ENCODE measurements at places on chromosomes 1 and 21.

GRCh38 chr1:85322655-85323054 lies 46.2 kb upstream of the BCL10 start:
- peak; percentile 67 for DNase-seq

DNA sequence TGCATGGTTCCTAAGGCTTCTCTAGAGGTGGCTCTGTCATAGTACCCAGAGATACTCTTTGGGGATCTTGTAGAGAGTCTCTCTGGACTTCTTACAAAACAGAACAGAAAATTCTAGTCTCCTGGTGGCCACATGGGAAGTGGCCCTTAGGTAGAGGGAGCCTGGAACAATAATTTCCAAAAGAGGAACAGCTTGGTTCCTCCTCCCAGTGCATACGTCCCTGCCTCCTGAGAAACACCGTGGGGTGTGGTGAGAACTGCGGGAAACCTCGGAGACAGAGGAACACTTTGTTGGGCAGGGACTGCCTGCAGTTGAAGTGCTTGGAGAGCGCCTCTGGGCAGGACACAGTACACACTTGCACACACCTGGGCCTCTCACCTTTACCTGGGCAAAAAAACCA lies 38.8 kb upstream of the EPHA8 start:
- no peak for DNase-seq

DNA sequence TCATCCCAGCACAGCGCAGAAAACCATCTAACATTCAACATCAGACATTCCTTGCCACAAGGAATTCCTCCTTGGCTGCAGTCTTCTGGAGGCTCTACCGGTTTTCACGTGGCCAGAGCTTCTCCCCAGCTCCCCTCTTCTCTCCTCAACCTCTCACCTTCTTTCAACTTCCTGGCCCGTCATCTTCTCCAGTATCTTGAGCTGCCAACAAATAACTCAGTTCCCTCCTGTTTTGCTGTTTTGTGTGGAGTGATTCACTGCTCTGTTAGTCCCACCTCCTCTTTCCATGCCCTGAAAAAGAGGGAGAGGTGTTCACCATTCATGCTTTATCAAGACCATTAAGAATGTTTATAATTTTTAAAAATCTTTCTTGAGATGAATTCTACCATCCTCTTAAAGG lies 32.6 kb downstream of the PIGM start:
- peak; percentile 10 for DNase-seq

GRCh38 chr1:92536211-92536979 lies 49.7 kb upstream of the GFI1 start:
- DNase-seq, result no peak

DNA sequence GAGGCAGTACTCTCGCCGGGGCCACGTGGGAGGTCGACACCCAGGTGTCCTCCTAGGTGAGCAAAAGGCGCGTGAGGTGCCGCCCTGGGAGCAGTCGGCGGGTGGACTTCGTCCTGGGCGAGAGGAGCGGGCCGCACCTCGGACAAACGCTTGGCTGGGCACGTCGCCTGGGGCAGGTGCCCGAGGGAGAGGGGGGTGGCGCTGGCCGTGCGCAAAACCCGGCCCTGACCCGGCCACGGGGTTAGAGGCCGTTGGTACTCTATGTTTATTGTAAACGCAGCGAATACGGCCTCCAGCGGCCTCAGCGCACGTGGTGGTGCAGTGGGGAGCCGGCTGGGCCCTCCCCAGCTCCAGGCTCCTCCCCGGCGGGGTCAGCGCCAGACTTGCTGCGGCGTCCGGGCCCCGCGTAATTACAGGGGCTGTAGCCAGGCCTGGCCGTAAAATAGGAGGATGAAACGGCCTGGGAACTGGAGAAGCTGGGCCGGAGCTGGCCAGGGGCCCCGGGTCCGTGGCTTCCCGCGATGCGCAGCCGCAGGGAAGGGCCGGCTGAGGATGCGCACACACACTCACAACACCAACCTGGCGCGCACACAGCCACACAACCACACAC lies 1.6 kb upstream of the EFNA1 start:
- DNase-seq, result peak; percentile 14

DNA sequence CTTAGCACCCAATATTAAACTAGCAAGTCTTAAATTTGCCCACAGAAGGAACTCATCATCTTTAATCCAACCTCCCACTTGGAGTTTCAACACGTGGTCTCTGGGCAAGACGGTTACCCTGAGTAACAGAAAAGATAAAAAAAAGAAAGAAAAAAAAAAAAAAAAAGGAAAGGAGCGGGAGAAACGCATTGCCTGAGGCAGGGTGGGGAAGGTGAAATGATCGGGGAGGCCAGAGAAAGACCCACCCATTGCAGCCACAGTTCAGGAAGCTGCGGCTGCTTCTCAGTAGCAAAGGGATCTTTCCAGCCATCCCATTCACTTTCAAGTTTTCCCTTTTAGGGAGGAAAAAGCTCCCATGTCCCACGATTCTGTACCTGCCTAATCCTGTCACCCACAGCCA lies 32.0 kb upstream of the OTUD3 start:
- DNase-seq, result no peak

DNA sequence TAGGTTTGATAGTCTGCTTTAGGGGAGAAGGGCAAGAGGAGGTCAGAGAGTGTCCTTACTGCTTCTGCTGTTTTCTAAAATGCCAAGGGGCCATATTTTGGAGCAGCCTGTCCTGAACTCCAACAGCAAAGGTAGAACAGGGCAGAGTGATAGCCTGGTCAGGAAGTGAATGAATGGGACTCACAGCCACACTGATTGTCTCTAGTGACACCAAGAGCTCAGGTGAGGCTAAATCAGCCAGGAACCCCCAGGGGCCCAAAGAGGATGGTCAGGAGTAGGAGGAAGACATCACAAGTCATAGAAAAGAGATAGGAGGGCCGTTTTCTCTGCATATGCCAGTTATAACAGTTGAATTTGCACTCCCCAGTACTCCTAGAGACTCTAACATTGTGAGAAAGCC lies 97.4 kb upstream of the DUSP10 start:
- no peak for DNase-seq

DNA sequence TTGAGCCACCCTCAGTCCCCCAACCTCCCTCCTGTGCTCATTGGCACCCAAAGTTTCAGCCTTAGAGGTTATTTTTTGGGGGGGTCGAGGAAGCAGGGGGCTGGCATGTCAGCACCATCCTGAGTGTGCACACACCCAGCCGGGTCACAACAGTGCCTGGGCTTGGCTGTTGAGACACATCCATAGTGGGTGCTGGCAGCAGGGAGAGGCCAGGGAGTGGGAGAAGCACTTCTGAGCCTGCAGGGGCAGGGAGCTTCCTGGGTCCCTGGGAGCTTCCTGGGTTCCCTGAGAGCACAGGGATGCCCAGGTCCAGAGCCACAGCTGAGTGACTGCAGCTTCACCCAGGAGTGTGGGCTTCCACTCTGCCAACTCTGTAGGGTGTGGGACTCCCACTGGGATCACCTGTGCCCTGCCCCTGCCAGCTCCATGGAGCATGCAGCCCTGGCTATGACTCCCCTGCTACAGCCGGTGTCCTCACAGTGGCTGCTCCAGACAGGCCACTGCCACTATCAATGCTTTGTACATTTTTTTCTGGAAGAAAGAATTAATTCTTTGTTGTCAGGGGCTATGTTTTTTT lies 240.4 kb downstream of the PTGER3 start:
- DNase-seq, result no peak

DNA sequence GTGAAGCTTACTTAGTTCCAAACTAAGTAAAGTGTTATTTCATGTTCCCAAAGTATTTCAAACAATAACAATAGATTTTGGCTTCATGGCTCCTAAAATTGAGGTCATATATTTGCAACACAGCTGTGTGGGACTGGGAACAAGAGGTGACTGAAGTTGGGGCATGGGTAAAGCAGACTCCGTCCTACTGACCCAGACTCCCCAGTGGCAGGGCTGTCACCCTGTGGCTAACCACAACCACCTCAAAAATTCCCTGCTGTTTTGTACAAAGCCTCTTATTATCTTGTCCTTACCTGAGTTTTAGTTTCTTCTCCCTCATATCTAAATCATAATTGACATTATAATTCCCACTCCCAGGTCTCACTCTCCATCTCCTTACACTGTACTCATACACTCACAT lies 117.6 kb downstream of the PTGER3 start:
- no peak for DNase-seq

GRCh38 chr1:155499953-155500639 lies 62.5 kb downstream of the ASH1L start:
- DNase-seq, result peak; percentile 12

DNA sequence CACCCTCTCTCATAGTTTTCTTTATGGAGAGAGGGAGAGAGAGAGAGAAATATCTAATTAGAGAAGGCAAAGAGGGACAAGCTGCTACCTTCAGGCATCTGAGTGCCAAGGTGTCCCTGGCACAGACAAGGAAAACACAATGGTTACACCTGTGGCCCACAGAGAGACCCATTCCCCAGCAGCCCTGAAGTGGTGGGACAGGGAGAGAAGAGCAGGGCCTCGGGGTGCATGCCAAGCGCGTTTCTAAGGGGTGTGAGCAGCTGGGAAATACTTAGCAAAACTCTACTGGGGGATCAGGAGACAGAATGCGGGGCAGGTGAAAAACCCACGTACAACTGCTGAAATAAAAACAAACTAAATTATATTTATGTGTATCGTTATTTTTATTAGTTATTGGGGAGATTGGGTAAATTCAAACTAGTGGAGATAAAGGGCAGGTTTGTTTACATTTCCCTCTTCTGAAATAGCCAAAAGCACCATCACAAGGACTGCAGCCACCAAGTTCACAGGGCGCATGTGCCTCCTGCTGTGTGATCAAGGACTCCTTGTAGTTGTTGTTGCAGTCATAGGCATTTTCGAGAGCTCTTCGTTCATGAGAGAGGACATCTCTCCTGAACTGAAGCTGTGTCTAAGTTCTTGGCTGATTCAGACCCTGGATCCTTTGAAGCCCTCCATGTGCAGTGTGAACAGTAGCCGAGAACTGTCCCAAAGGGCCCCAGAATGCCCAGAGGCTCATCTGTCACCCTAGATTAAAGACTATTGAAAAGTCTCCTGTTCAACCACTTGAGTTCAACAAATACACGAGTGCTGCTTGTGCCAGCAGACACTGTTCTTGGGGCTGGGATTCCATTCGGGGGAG lies 737 bp upstream of the SERPINC1 start:
- no peak for DNase-seq

GRCh38 chr1:223706077-223706973 lies 6.0 kb upstream of the CAPN2 start:
- DNase-seq, result peak; percentile 88

DNA sequence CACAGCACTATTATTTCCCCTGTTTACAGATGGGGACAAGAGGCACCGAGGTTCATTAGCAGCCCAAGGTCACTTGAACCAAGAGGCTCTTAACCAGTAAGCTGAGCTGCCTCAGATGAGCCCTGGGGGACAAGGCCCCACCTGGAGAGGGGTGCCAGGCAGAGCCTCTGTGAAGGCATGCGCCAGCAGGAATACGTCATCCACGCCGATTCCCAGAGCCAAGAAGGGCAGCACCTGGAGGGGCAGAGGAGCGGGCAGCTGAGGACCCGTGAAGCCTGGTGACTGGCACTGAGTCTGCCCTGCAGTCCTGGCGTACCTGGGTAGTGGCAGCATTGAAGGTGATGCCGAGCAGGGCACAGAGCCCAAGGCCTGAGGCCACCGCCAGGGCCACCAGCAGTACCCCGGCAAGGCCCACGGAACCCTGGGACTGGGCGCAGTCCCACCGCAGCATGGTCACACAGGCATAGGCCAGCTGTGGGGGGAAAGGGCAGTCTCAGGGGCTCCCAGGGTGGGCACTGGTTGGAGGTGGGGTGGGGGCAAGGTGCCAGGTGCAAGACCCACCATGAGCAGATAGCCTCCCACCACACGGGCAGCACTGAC lies 14.1 kb downstream of the PTCH2 start:
- DNase-seq, result no peak

DNA sequence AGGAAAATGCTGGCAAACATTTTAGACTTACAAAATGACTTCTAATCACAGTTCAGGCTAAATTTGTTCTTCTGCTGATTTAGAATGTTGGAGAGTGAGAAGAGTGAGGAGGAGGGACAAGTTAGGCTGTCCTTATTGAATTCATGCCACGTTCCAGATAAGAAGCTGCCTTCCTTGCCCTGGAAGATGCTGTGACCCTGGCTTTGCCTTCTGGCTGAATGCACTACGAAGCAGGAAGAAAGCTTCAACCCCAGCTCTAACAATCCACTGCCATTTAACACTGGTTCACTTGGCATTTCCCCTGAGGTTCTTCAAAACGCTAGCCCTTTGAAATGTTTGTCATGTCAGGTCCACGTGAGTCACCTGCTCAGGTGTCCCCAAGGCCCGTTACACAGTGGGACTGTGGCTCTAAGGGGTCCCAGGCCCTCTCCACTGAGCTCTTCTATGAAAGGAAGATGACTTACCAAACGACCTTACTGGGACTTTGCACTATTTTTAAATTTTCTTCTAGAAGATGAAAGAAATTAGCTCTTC lies 30.0 kb upstream of the LRRC8C start:
- no peak for DNase-seq

GRCh38 chr1:53463961-53464899 lies 5.0 kb downstream of the DMRTB1 start:
- DNase-seq, result no peak

- no peak for DNase-seq
Observed at GRCh38 chr1:8814865-8815264, 2.6 kb downstream of the RERE start.

DNA sequence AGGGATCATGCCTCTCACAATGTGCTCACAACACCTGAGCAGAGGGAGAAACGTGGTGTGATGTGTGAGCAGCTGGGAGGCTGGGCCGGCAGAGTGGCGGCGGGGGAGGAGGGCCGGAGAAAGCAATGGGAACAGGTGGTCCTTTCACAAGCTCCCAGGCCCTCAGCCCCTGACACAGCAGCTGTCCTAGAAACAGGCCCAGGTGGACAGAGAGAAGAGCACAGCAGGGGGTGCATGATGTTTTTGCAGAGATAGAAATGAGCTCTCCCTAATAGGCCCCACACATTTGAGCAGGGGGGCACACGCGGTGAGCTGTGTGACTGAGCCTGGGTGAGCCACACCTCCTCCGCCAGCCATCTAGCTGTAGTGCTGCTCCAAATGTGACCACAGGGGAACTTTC lies 7.6 kb upstream of the RGS16 start:
- no peak for DNase-seq

DNA sequence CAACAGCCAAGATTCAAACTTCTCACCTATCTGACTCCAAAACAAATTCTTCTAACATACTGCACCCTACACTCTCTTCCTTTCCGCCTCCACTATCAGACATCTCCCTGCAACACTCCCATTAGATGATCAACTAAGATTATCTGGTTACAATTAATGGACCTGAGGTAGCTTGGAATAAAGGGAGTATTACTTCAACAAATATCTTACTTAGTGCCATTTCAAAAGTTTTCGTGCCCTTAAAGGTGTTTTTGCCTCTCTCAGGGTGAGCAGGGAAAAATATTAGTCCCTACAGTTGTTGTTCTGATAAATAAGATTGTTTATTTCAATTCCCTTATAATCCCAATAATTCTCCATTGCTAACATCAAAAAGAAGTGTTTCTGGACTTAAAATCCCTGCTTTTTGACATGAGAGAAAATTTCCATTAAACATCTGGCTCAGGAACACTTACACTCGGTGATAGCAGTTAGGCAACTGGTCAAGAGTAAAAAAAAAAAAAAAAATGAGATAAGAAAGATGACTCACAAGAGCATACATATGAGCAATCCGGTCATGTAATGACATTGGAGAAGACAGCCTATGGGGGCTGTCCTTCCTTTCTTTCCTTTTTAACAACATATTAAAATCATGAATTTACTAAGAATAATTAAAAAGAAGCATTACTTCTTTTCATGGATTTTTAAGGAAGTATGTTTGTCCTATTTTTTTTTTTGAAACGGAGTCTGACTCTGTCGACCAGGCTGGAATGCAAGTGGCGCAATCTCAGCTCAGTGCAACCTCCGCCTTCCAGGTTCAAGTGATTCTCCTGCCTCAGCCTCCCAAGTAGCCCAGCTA lies 7.6 kb downstream of the RSBN1 start:
- peak; percentile 74 for DNase-seq

Data from EL (cell line).